Daoy (cell line): ENCODE measurements at places on chromosomes 4 and X.

DNA sequence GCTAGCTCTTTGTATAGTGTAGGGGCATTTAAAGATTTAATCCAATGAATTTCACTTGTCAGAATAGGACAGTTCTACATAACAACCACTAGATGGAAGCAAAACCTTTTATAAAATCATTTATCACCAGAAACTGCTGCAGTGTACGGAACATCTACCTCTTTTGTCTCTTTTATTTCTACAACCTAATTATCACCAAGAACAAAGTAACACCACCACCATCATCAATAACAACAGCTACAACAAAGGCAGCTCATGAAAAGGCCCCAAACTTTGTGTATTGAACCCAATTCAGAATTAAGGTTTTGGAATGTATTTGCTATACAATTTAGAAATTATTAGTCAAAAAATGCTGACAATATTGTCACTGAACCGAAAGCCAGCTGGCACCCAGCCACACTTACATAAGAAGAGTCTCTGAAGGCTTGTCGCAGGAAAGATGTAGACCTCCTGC is 260.9 kb upstream of the RPS6KA3 start:
- no peak for DNase-seq

DNA sequence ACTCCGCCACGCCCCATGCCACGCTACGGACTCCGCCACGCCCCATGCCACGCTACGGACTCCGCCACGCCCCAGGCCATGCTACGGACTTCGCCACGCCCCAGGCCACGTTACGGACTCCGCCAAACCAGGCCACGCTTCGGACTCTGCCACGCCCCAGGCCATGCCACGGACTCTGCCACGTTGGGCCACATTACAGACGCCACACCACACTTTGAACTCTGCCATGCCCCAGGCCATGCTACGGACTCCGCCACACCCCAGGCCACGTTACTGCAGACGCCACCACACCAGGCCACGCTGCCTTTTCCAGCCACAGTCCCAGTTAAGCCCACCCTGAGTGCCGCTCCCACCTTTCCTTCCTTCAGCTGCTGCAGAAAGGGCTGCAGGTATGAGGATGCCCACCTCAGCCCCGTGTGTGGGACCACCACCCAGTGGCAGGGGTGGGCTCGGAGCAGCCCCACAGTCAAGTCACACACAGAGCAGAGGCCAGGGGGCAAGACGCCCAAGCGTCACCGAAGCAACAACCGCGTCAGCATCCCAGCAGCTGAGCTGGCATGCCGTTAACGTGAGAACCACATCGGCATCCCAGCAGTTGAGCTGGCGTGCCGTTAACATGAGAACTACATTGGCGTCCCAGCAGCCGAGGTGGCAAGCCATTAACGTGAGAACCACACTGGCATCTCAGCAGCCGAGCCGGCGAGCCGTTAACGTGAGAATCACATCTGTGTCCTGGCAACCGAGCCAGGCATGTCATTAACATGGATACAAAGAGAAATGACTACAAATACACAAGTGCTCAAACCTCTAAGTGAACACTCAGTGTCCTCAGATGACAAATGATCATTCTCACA is 26.4 kb downstream of the GAK start:
- DNase-seq = no peak

DNA sequence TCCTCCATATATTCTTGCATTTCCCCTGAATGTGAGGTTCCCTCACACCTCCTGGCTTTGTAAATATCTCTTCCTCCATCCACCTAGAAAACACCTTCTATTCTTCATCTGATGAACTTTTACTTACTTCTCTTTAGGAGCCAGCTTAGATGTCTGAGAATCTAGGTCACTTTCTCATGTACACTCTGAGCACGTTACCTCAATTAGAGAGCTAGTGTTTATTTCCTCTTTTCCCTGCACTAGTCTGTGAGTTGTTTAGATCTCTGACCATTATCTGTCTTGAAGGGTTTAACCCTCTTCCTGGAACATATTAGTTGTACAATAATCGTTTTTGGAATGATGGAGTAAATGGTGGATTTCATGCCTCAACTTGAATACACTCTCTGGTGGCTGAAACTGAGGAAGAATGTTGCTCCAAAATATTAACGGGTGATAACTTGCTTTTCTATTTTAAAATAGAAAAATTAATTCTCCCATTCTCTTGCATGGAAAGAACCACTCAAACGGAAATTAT is 8.5 kb upstream of the NEIL3 start:
- DNase-seq = no peak

DNA sequence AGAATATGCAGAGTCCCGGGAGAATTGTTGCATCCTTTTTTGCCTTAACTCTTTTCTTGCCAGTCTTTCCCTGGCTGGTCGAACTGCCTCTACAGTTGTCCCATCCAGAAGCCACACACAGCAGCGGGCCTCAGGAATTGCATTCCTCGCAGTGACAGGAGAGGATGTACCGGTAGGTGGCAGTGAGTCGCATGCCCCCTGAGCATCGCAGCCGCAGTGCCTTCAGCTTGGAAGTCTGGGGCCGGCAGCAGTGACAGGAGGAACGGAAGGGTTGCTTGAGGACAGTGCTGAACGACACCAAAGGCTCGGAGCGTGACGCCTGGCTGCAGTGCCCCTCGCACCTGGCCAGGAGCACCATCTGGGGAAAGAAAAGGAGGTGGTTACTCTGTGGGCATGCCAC is 23.5 kb downstream of the NDP start:
- DNase-seq = peak; percentile 40
